Islet precursor cell (in vitro differentiated cells): ENCODE measurements at places on chromosomes 11 and 22.

DNA sequence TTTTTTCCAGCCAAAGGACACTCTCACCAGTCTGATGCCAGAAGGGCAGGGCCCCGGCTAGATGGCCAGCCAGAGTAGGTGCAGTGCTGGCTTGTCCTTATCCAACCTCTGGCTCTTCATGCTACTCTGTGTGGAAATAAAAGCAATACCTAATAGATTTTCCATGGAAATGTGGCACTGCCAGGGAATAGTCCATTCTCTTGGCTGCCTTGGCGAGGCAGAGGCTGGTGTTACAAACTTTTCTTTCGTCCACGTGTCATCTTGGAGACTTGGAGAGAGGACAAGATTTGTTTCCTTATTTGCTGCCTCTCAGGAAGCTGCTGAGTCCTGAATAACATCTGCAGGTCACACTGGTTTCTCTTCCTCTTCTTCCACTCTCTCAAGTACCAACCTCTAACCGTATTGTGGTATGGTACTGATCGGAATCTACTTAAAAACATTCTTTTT, 17.2 kb upstream of the C1QTNF4 start:
- no peak for DNase-seq

DNA sequence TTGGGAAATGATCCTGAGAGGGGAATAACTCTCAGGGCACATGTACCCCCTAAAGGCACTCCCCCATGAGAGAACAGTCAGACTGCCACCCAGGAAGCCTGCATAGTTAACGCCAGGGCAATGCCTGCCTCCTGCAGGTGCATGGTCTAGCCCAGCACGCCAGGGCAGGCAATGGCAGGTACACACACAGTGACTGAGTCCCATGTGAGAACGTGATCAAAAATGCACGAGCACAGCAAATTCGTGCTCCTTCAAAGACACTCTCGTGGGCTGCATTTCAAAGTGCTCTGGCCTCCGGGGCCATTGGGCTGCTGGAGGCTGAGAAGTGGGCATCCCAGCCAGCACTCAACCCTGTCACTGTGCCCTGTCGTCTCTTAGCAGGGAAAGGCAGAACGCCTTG, 79.7 kb downstream of the SHANK2 start:
- DNase-seq: peak; percentile 7

DNA sequence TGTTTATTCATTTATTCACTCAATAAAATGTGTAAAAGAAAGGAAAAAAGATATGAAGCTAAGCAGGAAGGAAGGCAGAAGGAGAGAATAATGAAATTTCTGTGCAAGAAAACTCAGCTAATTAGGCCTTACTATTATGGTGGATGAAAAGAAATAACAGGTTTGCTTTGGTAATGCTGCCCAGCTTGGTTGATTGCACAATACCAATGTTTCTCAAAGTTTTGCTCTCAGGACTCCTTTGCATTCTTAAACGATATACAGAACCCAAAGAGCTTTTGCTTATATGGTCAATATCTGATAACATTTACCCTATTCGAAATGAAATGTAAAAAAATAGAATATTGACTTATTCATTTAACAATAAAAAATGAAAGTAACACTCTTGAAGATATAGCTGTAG, 7.3 kb upstream of the CTSC start:
- no peak for DNase-seq

DNA sequence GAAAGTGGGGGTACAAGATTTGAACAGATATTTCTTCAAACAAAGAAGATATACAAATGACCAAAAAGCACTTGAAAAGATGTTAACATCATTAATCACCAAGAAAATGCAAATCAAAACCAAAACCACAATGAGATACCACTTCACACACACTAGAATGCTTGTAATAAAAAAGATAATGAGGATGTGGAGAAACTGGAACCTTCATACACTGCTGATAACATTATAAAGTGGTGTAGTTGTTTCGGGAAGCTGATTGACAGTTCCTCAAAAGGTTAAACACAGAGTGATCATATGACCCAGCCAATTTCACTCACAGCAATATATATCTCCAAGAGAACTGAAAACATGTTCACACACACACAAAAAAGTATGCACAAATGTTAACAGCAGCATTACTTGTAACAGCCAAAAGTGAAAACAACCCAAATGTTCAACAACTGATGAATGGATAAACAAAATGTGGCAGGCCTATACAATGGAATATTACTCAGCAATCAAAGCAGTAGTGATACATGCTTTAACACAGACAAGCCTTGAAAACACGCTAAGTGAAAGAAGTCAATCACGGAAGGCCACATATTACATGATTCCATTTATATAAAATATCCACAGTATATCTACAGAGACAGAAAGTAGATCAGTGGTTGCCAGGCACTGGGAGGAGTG, 15.1 kb downstream of the PITPNB start:
- DNase-seq: no peak

DNA sequence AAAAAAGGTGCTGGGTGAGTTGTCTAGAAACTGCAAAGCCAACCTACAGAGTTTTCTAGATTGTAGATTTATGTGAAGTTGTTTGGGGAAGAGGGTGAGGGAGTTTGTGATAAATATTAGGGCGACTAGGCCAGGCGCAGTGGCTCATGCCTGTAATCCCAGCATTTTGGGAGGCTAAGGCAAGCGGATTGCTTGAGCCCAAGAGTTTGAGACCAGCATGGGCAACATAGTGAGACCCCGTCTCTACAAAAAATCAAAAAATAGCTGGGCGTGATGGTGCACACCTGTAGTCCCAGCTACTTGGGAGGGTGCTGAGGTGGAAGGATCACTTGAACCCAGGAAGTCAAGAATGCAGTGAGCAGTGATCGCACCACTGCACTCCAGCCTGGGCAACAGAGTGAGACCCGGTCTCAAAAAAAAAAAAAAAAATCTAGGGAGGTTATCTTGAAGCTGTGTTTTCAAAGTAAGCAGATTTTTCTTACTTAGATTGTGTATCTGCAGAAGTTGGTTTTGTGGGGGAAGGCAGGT, 844 bp downstream of the APOL6 start:
- no peak for DNase-seq

- peak; percentile 53 for DNase-seq
Observed at GRCh38 chr11:62921573-62922188, 518 bp upstream of the CHRM1 start.

GRCh38 chr11:74442636-74443035, 24.7 kb downstream of the KCNE3 start:
- DNase-seq: no peak

DNA sequence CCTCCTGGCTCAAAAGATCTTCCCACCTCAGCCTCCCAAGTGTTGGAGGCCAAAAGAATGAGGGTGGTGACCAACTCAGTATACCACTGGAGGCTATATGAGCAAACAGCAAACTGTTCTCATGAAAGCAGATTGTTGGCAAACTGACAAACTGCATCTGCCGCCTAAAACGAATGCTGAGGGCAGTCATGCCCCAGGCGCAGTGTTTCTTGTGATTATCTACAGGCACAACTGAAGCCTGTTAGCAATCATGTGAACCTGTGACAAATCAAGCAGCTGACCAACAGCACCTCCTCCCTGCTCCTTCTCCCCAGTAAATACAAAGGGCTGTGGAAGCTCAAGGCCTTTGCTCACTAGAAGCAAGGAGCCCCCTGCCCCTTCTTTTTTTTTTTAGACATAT, 47.8 kb downstream of the BTBD10 start:
- DNase-seq: no peak

DNA sequence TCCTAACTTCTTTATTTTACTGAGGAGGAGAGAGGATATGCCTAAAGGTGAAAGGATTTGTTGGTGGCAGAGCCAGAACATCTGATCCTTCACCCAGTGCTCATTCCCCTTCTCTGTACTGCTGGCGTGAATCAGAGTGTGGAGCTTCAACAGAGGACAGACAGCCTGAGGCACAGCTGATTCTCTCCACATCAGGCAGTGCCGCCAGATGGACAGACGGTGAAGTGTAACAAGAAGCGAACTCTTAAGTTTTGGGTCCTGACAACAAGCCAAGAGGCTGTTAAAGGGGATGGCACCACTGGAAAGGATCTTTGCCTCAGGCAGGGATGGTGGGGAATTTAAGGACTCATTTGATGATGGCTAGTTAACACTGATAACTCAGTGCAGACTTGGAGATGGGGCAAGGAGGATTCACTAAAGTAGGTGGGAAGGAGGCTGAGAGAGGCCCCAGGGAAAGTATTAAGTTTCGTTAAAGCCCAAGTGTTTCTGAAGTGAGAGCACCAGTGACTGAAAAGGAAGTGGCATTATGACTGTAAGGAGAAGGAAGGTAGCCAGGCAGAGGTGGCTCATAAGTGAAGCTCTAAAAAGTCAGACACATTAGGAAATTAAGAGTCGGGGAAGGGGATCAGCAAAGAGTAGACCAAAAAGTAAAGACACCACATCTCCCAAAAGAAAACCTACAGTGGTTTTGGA, 81.3 kb downstream of the CLPB start:
- DNase-seq: peak; percentile 98

DNA sequence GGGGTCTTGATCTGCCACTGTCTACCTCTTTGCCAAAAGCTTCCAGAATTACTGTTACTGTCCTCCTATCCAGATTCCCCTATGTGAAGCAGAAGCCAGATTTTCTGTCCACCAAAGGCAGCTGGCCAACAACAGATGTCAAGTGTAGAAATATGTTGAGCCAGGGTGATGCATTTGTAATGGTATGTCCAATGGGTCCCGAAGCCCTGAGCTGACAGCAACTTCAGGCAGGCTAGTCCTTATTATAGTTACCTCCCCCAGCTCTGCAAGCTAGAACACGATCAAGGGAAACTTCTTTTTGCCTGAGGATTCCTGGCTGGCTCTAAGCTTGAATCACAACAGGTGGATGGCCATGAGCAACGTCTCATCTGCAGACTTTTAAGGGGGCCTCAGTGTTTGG, 10.2 kb downstream of the PAMR1 start:
- DNase-seq: no peak

GRCh38 chr11:17280494-17281127, 4.1 kb downstream of the NUCB2 start:
- DNase-seq: no peak

GRCh38 chr22:44968736-44969135, 41.1 kb downstream of the PHF21B start:
- no peak for DNase-seq

DNA sequence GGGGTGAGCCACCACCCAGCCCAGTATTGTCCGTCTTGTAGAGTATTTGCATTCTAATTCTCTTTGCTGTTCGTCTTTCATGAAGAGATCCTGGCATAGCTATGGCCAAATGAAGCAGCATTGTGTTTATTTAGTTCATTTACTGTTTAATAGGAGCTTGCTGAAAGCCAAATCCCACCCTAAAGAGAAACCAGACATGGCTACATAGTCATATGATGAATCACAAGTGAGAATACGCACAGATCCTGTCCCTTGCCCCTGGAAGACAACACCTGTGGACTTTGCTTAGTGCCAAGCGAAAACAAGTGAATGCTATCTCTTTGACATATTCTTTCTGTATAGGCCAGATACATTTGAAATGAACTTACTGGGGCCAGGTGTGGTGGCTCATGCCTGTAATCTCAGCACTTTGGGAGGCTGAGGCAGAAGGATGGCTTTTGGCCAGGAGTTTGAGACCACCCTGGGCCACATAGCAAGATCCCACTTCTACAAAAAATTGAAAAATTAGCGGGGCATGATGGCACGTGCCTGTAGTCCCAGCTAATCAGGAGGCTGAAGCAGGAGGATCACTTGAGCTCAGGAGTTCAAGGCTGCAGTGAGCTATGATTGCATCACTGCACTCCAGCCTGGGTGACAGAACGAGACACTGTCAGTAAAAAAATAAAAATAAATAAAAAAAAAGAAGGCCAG, 5.1 kb upstream of the ARFGAP3 start:
- no peak for DNase-seq

GRCh38 chr11:7489376-7489775, 4.1 kb downstream of the OLFML1 start:
- DNase-seq: no peak

DNA sequence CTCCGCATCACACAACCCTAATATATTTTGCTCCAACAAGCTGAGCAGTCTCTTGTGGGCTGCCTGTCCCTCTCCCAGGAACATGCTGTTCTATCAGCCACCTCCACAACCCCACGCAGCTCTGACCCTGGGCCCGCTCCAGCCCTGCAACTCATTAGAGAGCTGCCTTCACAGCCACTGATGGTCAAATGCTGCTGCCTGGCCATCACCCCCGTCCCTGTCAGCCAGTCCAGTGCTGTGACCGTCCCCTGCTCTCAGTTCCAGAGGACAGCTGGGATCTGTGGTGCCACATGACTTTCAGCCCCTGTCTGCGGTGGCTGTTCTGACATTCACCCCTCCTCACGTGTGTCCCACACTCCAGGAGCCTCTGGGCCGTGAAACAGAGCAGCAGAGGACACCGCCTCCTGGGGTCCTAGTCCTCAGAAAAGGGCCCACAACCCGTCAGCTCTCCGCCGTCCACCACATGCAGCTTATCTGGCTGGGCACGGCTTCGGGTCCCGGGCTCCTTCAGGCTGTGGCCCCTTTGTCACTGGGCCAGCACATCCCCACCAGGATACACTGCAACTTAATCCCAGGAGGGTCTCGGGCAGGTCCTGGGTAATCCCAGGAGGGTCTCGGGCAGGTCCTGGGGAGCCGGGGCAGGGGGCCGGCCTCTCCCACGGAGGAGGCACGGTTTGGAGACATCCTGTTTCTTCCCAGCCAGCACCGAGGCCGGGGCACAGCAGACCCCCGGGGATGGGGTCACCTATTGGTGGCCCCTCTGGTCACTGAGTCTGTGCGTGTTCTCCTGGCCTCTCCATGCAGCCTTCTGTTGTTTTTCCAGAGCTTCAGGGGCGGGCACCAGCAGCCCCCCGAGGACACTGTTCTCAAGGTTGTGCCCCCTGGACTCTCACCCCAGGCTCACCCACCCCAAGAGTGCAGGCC, 15.1 kb downstream of the CRELD2 start:
- no peak for DNase-seq

- DNase-seq: peak; percentile 78
Observed at GRCh38 chr22:29030016-29030617, 31.5 kb downstream of the C22orf31 start.

DNA sequence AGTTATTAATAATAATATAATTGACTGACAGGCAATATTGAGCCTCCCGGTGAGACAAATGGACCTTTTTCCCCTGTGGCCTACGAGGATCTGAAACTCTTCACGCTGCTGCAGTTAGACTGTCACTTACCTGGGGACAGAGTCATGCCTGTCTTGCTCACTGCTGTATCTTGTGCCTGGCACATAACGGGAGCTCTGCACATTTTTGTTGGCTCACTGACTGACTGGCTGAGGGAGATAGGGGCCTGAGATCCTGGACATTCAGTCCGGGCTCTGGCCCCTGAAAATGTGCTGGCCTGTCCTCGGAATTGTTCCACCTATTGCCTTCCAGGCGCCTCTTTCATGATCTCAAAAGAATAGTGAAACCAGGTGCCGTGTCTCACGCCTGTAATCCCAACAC, 743 bp upstream of the CD3D start:
- no peak for DNase-seq

DNA sequence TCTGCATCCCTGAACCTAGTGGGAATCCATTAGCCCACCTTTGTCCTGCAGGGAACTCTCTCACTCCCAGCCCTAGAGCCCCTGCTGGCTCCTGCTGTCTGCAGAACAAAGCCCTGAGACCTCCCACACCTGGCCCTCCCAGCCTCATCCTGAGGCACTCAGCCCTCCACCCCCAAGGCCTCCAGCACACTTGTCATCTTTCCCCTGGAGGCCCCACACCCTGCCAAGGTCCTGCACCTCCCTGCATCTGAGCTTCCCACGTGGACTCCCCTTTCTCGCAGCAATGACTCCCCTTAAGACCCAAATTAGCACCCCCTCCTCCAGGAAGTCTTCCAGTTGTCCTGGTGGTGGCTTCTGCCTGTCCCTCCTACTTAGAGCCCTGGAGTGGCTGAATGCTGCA, 42.3 kb upstream of the LINC01488 start:
- DNase-seq: no peak
